Mammary epithelial cell (primary cell): ENCODE measurements at places on chromosomes 2 and 18.

GRCh38 chr18:10946058-10946457, 203.3 kb downstream of the PIEZO2 start:
- DNase-seq, result no peak

- DNase-seq, result no peak
Measured at GRCh38 chr2:57111531-57111930, 927.7 kb downstream of the CCDC85A start.

DNA sequence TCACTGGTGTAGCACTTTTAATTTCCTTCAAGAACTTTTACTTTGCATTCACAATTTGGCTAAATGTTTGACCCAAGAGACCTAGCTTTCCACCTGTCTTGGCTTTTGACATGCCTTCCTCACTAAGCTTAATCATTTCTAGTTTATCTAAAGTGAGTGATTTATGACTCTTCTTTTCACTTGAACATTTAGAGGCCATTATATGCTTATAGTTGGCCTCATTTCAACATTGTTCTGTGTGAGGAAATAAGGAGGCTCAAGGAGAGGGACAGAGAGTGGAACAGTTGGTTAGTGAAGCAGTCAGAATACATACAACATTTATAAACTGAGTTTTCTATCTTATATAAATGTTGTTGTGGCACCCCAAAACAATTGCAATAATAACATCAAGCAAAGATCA, 489.3 kb upstream of the CDH2 start:
- no peak for DNase-seq

DNA sequence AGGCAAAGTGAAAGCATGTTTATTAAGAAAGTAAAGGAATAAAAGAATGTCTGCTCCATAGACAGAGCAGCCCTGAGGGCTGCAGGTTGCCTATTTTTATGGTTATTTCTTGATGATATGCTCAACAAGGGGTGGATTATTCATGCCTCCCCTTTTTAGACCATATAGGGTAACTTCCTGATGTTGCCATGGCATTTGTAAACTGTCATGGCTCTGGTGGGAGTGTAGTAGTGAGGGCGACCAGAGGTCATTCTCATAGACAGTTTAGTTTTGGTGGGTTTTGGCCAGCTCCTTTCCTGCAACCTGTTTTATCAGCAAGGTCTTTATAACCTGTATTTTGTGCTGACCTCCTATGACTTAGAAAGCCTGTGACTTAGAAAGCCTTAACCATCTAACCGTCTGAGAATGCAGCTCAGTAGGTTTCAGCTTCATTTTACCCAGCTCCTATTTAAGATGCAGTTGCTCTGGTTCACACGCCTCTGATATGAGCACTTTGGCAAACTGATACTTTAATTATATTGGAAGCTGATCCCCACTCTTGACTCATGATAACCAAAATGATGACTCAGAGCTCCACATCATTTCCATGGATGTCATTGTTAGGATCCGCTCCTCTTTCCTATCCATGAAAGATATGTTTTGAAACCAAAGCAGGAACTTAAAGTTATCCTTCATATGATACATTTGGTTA, 14.5 kb upstream of the ERMN start:
- no peak for DNase-seq

DNA sequence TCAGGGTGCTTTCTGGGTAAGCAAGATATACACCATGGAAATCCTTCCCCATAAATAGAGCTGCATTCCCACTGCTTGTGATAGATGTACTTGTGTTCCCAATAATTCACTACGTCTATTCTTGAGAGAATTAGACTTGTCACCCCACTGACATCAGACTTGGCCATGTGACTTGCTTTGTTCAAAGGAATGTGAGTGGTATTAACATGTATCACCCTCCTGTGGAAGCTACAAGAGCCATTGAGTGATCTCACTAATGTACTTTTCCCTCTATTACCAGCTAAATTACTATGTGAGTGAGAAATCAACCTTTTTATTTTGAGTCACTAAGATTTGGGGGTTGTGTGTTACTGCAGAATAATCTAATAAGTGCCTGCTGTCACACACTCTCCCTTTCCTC, 176.0 kb downstream of the CCDC178 start:
- DNase-seq, result no peak

DNA sequence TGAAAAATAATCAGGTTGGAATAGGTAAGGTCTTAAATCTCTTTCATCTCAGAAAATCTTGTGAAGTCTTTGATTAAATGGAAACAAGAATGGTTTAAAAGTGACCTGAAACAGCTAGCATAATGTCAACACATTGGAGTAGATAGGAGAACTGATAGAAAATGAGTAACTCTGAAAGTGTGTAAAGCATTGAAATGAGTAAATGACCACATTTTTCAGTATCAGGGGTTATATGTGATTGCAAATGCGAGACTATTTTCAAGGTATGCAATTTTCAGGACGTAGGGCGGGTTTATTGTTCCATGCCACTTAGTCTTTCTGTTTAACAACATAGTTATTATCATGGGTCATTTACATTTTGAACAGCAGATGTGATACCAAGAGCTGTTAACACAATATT, 1383.2 kb downstream of the LRP1B start:
- no peak for DNase-seq

DNA sequence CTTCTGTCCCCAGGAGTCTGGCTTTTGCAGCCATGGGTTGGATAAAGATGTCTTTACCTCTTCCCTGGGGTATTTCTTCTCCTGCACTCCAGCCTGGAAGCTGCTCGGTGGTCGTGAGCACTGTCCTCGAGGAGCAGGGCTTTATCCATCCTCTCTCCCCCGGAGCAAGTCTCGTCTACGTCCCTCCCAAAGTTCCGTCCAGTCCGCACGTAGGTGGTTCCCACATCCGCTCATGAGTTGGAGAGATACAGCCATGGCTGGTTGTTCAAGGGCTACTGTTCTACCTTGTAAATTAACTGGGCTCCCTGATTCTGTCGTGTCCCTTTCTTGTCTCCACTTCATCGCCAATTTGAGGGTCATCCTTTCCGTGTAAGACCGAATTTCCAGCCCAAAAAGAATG, 47.1 kb downstream of the TRAPPC12 start:
- no peak for DNase-seq

DNA sequence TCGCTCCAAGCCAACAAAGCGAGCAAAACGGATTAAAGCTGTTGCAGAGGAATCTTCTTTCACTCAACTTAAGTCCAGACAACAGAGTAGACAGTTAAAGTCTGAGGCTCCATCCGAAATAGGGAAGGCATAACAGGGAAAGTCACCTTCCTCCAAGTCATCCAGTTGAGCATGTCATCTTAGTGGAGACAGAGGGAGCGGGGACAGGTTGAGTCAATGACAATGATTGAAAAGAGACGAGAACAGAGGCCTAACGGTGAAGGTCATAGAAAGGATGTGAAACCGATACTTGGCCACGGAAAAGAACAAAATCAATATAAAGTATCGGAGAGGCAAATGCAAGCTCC, 455 bp downstream of the C18orf32 start:
- DNase-seq, result no peak

GRCh38 chr2:127712999-127713398, 11.7 kb downstream of the SFT2D3 start:
- DNase-seq, result no peak
